AML-193 (cell line): ENCODE measurements at places on chromosomes 11 and 22.
A peak's percentile ranks its signal among the peaks of the same experiment; 100 is the strongest.

- DNase-seq, result no peak
Observed at GRCh38 chr11:44726283-44727113, at the start of gene TSPAN18. TSPAN18 (plus strand) TSS chr11:44726962; CDS start chr11:44906417, 179,455 bp downstream.

- no peak for DNase-seq
Observed at GRCh38 chr11:126391286-126391954, 35.9 kb downstream of the ST3GAL4 start.

DNA sequence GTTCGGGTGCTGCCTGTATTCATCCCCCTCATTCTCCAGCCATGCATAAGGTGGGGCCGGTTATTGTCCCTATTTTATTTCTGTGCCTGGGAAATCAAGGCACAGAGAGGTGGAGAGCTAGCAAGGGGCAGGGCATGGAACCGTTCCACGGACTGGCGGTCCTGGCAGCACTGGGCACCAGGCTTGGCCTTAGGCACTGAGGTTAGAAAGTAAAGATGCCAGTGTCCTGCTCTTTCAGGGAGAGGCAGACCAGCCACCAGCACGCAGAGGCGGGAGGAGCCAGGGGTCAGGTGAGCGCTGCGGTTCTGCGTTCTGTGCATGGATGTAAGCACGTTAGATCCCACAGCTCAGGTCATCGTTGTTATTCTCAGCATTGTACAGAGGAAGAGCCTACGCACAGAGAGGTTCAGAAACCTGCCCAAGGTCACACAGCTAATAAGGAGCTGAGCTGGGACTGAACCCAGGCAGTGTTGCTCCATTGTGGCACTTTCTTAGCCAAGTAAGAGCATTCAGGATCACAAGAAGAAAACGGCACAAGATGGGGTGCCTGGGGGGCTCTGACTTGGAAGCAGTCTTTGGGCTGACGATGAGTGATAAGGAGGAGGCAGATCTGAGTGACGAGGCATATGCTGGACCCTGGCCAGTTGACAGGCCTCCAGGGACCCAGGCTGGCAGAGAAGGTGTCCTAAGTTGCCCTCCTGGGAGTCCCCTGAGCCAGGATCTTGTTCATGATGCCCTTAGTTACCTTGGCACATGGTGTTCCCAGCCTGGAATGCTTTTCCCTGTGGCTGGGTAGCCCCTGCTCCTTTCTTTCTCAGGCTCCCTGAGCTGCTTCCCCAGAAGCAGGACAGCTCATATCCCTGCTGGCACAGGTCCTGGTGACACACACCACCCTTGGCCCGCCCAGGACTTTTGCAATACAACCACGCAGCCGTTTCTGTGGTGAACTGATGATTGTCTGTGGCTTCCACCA, 41.1 kb downstream of the OSBPL5 start:
- DNase-seq, result peak; percentile 81

GRCh38 chr22:26447584-26448329, 18.7 kb downstream of the ASPHD2 start:
- no peak for DNase-seq

- DNase-seq, result no peak
Observed at GRCh38 chr11:44576656-44577055, 11.2 kb downstream of the CD82 start.
